ENCODE measurements at places on chromosomes 12 and 14.

GRCh38 chr12:116301621-116302020 is 24.1 kb upstream of the MED13L start:
- DNase-seq: no peak

DNA sequence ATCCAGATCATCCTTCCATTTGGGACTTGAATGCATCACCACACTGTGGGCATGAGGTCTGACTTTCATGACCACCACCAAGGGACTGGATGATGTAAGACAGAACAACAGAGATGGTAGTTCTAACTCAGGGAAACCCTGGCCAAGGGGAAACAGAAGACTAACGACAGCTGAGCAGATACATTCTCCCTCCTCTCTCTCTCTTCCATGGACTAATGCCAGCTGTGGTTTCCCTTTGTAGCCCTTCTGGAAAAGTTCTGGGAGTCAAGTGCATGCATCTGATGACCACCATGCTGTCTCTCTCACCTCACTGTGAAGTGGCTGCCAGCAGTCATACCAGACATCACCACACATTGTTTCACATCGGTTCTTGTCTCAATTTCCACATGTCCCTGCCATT is 3.4 kb downstream of the TAS2R30 start:
- no peak for DNase-seq

DNA sequence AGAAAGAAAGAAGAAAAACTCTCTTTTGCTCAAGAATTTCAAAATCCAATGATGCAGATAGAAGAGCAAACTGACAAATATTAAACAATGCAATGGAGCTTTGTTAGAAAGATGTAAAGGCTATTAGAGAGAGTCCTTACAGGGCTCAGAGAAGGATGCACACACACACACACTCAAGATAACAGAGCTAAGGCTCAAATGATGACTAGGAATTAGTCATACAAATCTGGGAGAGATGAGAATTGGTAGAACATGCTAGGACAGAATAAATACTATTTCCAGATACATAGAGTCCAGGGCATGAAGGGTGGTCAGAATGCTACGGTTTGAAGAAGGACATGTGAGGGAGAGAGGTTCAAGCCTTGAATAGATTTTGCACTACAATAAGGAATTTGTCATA is 650.1 kb upstream of the MDGA2 start:
- DNase-seq: no peak

- no peak for DNase-seq
Observed at GRCh38 chr12:109544955-109545531, 28.3 kb downstream of the MMAB start.

- DNase-seq: no peak
Observed at GRCh38 chr14:92964124-92965109, 41.5 kb downstream of the CHGA start.

DNA sequence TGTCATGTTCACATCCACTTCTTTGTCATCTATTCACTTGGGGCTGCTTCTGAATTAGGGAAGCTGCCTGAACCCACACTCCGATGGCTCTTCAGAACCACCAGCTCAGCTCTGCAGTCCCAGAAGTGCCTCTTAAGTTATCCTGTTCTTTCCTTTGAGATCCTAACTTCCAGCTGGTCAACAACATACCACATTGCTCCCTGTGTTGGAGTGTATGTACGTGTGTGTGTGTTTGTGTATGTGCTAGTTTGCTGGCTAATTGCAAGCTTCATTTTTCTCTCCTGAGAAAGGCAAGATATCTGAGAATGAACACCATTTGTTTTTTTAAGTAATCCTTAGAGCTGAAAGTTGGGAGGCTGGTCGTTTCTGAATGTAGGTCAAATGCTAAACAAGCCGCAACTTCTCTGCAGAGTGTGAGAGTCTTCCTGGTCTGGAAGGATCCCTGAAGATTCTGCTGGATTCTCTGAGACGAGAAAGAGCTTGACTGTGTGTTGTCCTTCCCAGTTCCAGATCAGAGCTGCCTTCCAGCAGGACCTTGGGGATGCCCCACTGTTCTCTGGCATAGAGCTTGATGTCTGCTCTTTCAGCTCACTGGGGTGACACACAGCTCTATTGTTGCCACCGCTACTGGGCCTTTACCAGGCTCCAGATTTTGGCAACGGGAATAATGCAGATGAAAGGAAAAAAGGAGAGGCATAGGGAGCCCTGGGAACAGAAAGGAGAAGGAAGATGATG is 839 bp downstream of the GSG1 start:
- DNase-seq: no peak

GRCh38 chr14:86462193-86462753 is 932.3 kb downstream of the FLRT2 start:
- DNase-seq: no peak

GRCh38 chr12:53074283-53074998 is 4.7 kb downstream of the SPRYD3 start:
- DNase-seq: no peak

- DNase-seq: no peak
Observed at GRCh38 chr14:79136071-79137044, 966.2 kb downstream of the NRXN3 start.

DNA sequence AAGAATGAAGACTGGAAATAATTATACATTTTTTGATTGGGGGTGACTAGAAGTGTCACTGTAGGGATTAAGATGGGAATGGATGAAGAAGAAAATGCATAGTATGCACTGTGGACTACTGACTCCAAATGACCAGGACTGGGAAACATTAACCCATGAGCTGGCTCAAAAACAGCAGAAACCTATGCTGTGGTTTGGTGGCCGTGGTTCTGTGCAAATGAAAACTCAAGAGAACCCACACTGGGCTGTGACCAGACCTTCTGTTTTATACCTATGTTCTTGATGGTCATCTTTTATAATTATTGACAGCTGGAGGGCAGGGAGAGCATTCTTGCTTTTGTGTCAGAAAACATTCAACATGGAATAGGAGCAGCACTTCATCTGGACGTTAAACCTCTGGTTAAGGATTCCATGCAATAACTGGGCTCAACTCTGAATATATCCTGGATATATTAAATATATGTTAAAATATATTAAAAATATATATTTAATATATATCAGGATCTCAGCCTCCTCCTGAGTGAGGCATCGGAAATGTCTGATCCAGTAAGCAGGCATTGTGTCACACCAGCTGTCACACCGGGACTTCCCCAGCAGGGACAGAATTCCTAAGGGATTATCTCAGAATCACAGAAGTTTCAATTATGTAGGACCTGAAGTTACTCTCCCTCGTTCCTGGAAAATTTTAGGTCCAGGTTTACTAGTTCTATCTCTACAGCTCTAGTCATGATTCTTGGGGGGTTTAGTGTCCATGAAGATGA is 48.5 kb downstream of the BBS10 start:
- no peak for DNase-seq

GRCh38 chr12:41621291-41621690 is 433.2 kb downstream of the PDZRN4 start:
- no peak for DNase-seq

GRCh38 chr12:132322206-132323132 is 6.9 kb downstream of the GALNT9 start:
- DNase-seq: no peak
